ENCODE measurements at places on chromosomes 6 and 20.

- DNase-seq = no peak
Observed at GRCh38 chr6:116971959-116972358, 94.9 kb downstream of the RFX6 start.

GRCh38 chr20:17543531-17544131 is 12.5 kb upstream of the BFSP1 start:
- DNase-seq = no peak

DNA sequence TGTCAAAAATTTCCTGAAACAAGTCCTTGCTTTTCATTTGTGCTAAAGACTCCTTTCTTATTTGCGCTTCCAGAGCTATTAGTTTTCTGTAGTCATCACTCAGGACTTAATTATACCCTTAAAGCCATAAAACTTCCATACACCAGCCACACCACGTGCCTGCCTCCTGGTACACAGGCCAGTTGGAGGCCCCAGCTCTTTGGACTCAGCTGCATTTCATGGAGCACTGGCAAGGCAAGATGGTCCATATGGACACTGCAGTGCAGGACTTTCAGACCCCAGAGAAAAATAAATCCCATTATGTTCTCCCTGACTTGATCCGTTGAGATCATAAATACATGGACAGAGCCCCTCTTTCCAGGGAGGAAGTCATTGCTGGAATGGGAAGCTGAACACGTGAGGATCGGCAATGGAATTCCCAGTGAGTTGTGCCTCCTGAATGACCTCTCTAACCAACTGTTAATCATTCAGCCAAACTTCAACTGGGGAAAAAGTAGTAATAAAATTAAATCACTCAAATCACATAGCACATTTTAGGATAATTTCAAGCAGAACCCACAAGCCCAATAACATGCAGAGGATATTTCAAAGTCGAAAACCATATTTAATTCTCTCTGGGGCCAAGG is 173.1 kb downstream of the HACE1 start:
- no peak for DNase-seq

GRCh38 chr6:144194293-144194810 is 44.0 kb downstream of the STX11 start:
- no peak for DNase-seq

DNA sequence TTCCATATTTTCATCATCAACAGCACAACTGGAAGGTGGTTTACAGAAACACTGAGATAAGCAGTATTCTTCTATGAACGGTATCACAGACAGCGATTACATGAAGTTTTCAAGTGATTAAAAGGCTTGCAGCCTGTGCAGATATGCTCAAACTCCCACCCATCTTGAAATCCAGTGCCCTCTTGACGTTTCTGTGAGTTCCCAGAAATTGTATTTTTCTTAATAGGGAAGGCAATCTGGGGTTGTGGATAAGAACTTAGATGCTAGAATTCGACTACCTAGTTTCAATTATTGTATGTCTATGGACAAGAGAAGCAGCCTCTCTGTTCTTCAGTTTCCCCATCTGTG is 290.3 kb downstream of the ZNF217 start:
- no peak for DNase-seq

GRCh38 chr20:53738039-53738944 is 144.7 kb upstream of the ZNF217 start:
- no peak for DNase-seq

DNA sequence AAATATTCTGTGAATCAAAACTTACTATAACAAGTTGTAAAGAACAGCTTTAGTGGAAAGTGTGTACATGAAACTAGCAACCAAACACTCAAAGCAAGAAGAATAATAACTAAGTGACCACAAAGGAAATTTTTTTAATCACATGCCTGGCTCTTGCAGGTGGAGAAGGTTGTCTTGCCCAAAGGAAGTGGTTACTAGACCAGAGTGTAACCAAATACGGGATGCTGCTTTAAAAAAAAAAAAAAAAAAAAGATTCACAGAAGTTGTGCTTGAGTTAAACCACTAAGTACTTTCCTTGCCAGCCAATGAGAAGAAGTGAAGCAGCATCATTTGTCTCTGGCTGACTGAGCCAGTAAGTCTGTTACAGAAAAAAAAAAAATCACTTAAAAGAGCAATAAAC is 19.1 kb upstream of the HLA-DQB1 start:
- no peak for DNase-seq

DNA sequence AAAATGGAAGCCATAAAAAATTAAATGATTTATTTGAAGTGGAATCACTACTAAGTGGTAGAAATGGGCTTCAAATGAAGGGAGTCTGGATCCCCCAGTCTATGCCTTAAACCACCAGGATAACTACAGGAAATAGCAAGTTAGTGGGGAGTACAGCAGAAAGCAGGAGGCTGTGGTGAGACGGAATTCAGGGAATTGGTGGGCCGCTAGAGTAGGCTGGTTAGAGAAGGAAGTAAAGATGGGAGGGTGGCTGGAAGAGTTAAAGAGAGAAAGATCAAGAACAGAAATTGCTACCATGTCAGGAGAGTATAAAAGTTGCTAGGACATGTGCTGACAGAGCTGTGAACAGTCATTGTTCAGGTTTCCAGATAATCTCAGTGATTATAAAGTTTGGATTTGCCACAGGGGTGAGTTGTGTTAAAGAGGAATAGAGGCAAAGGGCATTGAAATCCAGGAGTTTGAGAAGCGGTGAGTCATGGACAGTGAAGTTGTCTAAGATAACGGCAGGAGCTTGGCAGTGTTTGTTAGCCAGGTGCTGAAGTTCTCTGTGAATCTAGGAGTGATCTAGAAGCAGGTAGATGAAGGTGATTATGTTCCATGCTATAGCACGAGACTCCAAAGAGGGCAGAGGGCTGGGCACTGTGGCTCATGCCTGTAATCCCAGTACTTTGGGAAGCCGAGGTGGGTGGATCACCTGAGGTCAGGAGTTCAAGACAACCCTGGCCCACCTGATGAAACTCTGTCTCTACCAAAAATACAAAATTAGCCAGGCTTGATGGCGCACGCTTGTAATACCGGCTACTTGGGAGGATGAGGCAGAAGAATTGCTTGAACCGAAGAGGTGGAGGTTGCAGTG is 13.7 kb upstream of the HINT3 start:
- no peak for DNase-seq

Data from stimulated activated CD8-positive, alpha-beta memory T cell treated with anti-CD3 and anti-CD28 coated beads, Interleukin-12 subunit alpha, Interleukin-12 subunit beta, amount 100 ng/mL, for 1 hour (primary cell).